ENCODE measurements at places on chromosomes 2 and 18.

GRCh38 chr2:26033818-26034636 lies at the start of gene RAB10:
RAB10 (plus strand) TSS chr2:26034084; CDS start chr2:26034609, 525 bp downstream.
- DNase-seq, result peak; percentile 99

DNA sequence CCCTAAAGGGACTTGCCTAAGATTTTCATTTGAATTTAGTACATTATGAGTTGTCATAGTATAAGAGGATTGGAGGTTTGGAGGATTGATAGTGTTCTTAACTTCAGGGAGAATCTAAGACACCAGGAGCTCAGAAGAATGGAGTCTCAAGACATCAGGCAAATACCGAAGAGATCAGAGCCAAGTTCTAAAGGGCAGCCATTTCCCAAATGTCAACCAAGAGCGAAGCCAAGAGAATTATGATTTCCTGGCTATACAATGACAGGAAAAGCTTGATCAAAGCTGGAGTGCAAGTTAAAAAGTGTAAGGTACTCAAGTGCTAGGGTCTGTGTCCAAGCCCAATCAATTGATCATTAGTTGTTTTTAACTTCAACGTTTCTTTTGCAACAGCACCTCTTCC lies 283.0 kb upstream of the FN1 start:
- no peak for DNase-seq

- DNase-seq, result no peak
These were observed 33.8 kb downstream of the MAP4K3 start for GRCh38 chr2:39403311-39403710.

GRCh38 chr2:218406209-218406948 lies 6.7 kb downstream of the CTDSP1 start:
- DNase-seq, result peak; percentile 95

- no peak for DNase-seq
These were observed 28.1 kb downstream of the CAMKMT start for GRCh38 chr2:44389895-44390294.

GRCh38 chr2:48852938-48853337 lies 97.4 kb upstream of the LHCGR start:
- peak; percentile 47 for DNase-seq

GRCh38 chr2:8682719-8683667 lies 1.1 kb downstream of the ID2 start:
- peak; percentile 69 for DNase-seq

- peak; percentile 3 for DNase-seq
These were observed 587 bp upstream of the MTIF2 start for GRCh38 chr2:55269645-55269990.

GRCh38 chr2:7625392-7626138 lies 708.4 kb downstream of the RNF144A start:
- no peak for DNase-seq

DNA sequence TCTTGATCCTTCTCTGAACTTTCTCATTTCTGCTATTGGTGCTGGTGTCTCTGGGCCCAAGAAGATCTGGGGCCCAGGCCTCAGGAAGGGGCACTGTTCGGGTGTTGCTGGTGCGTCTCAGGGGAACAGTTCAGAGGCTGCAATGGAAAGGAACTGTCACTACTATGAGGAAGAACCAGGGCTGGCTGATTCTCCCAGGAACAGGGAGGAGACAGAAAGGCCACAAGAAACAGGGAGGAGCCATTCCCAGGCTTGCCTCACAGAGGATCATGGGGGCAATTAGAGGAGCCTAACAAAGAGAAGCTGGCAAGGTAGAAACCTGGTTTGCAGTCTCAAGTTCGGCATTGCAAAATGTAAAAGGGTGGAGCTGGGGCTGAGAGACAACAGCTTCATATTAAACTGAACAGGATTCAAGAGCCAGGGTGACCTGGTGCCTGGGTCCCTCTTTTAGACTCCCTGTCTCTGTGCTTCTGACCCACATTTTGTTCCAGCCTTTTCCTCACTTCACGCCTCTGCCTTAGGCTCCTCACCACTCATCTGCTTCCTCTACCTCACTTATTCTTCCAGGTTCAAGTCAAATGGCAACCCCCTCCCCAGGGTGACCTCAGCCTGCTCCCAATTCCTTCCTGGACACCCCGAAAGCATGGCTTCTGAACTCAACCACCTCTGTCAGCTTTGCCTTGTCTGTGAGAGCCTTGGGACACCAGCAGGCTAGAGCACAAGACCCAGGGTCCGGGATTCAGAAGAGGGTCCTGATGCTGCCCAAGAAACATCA lies 58.4 kb downstream of the GYPC start:
- no peak for DNase-seq

GRCh38 chr18:74819433-74820059 lies 221.9 kb downstream of the ZNF407 start:
- no peak for DNase-seq

DNA sequence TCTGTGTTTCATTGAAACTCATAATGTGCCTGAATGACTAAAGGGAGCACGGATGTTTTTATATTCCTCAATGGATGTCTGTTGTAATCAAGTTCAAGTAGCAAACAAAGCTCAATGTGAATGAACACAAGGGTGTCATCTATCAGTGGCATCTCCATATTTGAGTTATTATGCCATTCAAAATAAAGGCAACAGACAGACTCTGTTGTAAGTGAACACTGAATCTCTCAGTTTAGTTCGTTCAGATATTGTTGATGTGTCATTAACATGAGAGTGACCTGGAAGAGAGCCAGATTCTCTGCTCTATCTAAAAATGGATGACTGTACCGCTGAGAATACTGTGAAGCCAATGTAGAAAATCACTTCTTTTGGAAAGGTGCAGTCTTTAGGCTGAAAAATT lies 118.7 kb downstream of the NUP35 start:
- no peak for DNase-seq

GRCh38 chr2:74576863-74577229 lies 22.3 kb downstream of the DOK1 start:
- DNase-seq, result peak; percentile 98

GRCh38 chr2:69805887-69806286 lies 23.6 kb upstream of the GMCL1 start:
- DNase-seq, result no peak

DNA sequence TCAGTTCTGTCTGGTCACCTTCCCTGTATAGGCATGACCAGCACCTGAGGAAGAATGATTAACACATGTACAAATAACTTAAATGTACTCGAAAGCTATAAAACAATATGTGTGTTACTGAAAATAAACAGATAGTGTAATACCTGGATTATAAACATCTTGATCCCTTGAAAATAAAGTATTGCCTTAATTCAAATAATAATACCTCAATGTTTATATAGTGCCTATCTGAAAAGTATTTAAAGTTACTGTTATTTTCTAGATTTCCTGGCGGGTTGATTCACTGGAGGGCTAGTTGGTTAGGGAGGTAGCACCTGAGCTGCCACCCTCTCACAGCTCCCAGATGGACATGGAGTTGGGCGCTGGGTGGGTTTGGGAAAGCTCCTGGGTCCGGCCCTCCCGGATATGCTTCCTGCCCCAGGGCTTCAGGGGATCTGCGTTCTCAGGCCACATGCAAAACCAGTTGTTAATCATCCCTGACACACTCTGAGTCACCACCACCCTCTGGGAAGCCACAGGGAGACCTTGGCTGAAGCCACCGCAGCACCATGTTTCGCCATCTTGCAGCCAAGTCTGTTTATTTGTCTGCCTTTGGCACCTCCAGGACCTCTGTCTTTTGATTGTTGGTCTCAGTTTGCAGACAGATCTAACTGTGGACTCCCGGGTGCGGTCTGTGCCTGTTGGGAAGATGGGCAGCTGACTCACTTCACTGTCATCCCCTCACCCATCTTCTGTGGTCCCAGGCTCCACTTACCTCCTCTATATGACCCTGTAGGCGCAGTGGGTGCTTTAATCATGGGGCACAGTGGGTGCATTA lies 35.3 kb downstream of the RAB31 start:
- peak; percentile 93 for DNase-seq

- no peak for DNase-seq
These were observed 65.5 kb downstream of the DGKD start for GRCh38 chr2:233419602-233420391.

DNA sequence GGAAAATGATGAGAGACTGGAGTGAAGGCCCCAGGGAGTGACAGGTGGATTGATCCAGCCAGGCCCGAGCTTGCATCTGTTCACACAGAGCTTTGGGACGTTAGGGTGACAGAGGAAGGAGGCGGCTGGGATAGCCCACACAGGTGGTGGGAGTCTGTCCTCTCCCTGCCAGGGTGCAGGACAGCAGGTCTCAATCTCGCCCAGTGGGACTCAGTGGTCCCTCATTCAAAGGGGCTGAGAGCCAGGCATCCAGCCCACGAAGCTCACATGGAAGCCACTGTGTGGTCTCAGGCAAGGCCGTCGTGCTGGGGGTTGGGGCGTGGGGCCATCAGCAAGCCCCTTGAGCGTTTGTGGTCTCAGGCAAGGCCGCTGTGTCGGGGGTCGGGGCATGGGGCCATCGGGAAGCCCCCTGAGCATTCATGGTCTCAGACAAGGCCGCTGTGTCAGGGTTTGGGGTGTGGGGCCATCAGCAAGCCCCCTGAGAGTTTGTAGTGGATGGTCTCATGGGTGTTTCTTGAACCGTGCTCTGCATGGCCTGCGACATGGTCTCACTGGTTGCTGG lies 8.3 kb downstream of the KCNG2 start:
- no peak for DNase-seq

- no peak for DNase-seq
These were observed 1102.6 kb upstream of the PIK3C3 start for GRCh38 chr18:40852406-40852805.

- DNase-seq, result no peak
These were observed 148.7 kb downstream of the ESCO1 start for GRCh38 chr18:21451851-21452250.

- peak; percentile 31 for DNase-seq
These were observed 906.1 kb downstream of the SLC4A3 start for GRCh38 chr2:220533485-220533884.

DNA sequence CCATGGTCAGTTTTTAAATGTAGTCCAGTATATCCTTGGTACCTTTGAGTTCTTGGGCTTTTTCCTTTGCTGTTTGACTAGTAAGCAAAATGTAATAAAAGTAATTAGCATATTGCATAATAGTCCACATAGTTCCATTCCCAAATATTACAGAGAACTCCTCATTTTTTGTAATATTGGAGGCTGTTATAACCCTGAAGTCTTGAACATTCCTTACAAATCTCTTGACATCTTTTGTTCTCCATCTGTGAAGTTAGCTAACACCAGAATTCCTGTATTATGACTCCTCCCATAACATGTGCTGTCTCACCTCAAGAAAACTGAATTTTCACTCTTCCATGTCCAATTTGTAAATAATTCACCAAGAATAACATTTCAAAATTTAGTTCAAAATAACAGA lies 17.1 kb downstream of the CREB1 start:
- peak; percentile 91 for DNase-seq

DNA sequence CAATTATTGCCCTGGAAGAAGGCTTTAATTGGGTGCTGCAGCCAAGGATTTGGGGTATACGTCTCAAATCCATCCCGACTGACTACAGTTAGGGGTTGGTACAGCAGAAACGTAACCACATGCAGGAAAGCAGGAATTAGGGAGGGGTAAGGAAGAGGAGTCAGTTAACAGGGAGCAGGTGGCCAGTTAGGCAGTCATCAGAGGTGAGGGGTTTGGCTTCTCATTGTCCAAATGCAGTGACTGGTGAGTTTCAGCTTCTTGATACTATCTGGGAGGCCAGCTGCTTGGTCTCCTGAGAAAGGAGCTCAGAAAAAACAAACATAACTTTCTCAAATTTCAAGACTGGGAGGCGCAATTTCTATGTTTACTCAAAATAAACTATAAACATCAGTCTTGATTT lies 38.8 kb upstream of the UBE2F start:
- no peak for DNase-seq

DNA sequence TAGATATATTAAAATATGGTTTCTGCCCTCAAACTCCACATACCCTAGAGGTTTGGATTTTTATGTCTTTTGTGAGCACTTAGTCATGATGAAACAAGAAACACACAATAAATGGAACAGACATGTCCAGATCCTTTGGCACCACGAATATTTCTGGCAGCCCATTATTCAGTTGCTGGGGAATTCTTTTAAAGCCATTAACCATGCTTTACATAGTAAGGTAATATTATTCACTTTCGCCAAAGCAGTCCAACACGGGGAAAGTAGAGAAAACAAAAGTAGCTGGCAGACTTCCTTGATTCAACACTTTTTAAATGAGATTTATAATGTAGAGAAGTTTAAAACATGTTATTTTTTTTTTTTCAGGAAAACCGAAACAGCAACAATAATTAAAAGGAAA lies 235.4 kb downstream of the PIEZO2 start:
- peak; percentile 13 for DNase-seq

- no peak for DNase-seq
These were observed 68.7 kb upstream of the PSMD14 start for GRCh38 chr2:161239326-161240109.

GRCh38 chr2:55511508-55512124 lies 7.9 kb upstream of the CFAP36 start:
- peak; percentile 47 for DNase-seq

- DNase-seq, result peak; percentile 28
These were observed 3.7 kb upstream of the SPR start for GRCh38 chr2:72883356-72883962.

- DNase-seq, result peak; percentile 78
These were observed 100.7 kb upstream of the CCDC195 start for GRCh38 chr2:224816816-224817215.

- DNase-seq, result no peak
These were observed 8.9 kb downstream of the ZFP36L2 start for GRCh38 chr2:43217228-43218154.

DNA sequence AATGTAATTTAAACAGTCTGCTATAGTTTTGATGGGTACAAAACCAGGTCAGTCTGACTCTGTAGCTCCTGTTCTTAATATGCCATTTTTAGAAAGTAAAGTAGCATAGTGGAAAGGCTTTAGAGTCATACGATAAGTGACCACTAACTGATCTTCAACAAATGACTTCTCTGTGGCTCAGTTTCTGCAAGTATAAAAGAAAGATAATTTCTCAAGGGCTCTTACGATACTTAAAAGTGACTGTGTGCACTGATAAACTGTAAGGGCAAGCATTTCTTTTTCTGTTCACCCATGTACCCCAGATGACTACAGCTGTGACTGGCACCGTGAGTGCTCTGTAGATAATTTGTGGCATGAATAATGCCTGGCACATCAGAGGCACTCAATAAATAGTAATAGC lies 178.7 kb downstream of the LCLAT1 start:
- no peak for DNase-seq

GRCh38 chr2:136362676-136363390 lies 244.9 kb upstream of the CXCR4 start:
- DNase-seq, result no peak

DNA sequence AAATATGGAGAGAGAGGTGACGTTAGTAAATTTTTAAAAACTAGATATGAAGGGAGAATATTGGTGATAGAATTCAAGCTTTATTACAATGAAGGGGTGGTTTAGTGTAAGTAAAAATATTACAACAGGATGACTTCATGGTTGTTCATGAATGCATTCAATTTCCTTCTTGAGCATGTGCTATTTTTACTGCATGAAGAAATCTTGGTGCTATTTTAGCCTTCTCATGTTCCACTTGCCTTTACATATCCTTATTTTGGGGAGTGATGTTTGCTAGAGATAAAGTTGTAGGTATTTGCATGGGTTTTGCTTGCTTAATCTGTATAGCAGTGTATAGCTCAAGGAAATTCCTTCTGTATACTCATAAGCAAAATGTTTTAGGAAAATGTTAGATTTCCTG lies 195.0 kb upstream of the MMADHC start:
- no peak for DNase-seq
